Femur (tissue), 1 donor: ENCODE measurements at places on chromosomes 4 and X.

GRCh38 chrX:1134156-1134555, 78.3 kb downstream of the CRLF2 start:
- DNase-seq: no peak

- DNase-seq: no peak
Observed at GRCh38 chrX:39293203-39293602, 491.9 kb downstream of the MID1IP1 start.

DNA sequence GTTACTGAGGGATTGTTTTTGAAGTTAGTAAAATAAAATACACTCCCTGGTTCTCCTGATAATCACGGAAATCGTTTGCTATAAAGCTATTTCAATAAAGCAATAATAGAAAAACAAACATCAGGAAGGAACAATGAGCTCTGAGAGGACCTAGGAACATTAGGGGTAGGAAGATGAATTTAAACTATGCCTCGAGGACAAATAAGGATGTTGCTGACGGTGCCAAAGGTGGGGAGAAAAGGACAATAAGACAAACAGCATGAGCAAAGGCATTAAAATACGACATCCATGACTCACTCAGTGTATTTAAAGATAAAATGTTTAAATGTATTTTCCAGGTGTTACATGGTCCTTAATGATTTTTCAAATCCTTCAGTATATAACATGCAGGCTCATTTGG, 110.3 kb downstream of the MTNR1A start:
- DNase-seq: no peak

GRCh38 chrX:104319346-104319745, 64.6 kb upstream of the ESX1 start:
- DNase-seq: no peak

DNA sequence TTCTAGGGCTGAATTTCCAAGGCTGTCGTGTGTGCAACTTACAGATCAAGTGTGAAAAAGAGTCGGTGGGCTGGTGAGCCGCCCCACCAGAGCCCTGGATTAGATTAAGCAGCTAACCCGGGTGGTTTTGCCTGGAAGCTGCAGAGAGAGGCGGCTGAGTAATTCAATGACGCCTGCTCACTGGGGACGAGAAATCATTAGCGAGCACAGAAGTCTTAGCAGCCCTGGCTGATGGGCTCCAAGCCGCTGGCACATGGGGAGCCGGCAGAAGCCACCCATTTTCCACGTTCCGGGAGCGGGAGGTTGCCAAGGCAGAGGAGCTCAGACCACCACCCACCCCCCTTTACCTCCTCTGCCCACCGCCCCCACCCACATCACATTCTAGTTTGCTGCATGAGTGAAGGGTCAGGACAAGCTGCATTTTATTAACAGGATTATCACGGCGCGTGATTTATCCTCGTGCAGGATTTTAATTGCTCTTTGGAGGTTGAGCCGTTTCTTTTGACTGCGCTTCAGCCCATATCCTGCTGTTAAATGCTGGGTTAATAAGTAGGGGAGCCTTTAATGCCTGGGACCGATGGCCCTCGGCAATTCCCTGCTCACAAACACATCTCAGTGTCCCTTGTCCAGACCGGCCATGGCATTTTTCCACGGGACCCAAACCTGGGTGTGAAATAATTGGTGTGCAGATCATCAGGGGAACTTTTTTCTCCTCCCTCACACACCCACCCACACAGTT, 19.1 kb downstream of the BCOR start:
- no peak for DNase-seq

- DNase-seq: peak; percentile 61
Observed at GRCh38 chr4:8009710-8010511, 70.2 kb upstream of the AFAP1 start.

DNA sequence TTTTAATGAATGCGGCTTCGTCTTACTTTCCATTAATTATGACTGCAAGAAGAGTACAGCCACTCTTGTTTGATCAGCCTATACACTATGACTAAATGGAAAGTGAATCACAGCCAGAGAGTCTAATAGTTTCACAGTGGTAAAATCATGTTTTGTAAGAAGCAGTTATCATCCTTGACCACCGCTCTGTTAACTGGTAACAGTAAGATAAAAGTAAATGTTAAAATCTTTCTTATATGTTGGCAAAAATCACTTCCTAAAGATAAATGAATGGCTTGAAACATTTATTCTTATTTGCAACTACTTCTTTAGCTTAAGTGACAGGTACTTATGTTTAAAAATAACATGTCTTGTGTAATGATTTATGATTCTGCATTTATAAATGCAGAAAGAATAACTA, 13.2 kb downstream of the GALNT7 start:
- DNase-seq: no peak

GRCh38 chr4:146059151-146059550, 116.4 kb upstream of the LSM6 start:
- DNase-seq: no peak

- no peak for DNase-seq
Observed at GRCh38 chr4:65658117-65658516, 12.2 kb downstream of the EPHA5 start.

DNA sequence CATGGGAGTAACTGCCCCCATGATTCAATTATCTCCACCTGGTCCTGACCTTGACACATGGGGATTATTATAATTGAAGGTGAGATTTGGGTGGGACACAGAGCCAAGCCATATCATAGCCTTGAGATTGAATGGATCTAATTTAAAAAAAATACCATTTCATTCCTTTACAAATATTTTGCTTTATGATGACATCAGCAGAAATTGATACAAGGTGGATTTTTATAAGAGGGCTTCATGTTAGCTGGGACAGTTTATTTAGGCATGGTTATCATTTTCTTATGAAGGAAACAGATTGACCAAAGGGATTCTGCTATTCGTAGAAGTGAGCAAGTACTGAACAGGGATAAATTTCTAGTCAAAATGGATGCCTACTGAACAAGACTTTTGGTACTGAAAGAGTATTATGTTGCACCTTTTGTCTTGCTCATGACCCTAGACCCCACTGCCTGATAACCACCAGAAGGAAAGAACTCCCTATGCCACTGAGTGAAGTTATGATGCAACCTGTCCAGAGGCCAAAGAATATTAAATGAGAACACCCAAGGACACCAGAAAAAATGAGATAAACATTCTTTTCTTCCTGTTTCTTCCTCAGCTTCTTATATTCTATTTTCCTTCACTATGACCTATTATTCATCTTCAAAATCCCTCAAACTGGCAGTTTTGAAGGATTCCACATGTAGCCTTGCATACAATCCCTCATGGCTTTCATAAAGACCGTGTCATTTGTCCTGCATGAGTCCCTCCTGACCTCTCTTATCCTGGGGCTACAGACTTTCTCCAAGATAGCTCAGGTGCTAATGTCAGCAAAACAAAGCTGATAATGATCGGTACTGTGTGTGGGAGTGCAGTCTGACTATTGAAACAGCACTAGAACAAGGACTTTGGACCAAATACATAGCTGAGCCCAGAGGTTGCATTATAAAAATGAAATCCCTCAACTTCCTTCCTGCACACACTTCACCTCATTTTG, 118.3 kb downstream of the AFF2 start:
- no peak for DNase-seq

DNA sequence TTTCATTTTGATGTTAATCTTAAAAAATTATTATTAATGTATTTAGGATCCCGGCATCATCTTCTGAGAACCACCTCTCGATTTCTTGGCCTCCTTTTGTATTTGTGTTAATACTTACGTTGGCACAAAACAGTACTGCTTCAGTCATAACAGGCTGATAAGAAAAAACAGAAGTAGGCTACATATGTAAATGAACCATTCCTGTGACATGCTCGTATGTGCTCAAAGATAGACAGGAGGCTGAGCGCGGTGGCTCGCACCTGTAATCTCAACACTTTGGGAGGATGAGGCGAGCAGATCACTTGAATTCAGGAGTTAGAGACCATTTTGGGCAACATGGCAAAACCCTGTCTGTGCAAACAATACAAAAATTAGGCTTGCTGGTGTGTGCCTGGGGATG, 109.4 kb upstream of the H2AZ1 start:
- DNase-seq: no peak

GRCh38 chr4:127400731-127401346, 231.9 kb upstream of the INTU start:
- DNase-seq: peak; percentile 88

DNA sequence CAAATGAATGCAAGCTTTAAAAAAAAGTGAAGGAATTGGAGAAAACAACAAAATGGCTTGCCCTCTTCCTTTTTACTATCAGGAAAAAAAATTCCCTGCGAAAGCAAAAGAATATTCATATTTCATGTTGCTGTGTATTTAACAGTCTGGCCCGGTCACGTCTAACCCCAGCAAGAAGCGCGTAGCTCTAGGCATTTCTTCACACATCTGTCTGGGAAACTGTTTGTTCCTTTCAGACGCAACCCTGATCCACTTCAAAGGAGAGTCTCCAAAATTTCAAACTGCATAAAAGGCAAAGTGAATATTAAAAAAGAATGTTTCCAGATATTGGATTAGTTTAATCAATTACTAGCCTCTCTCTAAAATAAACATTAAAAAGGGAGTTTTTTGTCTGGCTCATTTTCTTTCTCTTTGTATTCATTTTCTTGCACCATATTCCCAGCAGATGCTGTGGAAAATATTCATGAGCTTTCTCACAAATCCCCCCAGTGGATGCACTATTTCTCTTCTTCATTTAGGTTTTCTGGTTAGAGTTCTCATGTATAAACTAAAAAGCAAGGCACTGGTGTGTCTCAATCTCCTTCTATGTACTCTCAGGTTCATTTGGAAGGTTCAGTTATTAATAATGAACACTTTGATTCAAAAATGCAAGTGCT, 145.3 kb downstream of the MID1 start:
- DNase-seq: no peak

- DNase-seq: no peak
Observed at GRCh38 chr4:31039382-31039781, 319.2 kb downstream of the PCDH7 start.

DNA sequence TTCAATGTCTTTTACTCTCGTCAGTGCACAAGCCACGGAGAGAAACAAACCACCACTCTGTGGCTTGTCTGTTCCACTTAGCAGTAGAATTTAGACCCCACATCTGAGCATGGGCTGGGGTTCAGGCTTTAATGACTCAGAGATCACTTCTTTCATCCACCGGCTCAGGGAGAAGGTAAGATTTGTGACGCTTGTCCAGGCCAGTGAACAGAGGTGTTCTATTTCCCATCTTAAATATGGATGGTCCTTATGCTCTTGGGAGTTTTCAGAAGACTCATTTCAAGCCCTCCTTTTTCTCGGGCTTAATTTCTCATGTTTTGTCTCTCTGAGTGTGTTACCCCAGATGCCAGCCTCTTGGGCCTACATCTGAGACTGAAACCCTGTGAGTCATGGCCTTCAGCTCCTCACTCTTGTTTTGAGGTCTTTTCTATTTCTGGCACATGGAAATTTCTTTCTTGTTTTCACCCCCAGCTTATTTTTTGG, 127.4 kb upstream of the SFRP2 start:
- no peak for DNase-seq

DNA sequence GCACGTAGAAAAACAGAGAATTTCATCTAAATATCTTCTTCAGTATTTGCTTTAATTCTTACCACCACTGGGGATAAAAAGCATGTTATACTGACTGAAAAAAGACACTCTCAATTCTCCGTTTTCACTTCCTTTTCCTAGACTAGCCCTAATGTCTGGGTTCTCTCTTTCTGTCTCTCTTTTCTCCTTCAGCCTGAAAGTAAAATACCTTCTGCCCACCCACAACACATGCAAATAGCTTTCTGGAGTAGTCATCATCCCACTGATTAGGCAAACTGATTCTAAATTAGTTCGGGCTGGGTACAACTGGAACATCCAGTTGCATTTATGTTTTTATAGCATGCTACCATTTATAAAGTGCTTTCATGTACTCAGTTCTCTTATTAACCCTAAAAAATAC, 142.4 kb upstream of the ANKRD50 start:
- DNase-seq: no peak

DNA sequence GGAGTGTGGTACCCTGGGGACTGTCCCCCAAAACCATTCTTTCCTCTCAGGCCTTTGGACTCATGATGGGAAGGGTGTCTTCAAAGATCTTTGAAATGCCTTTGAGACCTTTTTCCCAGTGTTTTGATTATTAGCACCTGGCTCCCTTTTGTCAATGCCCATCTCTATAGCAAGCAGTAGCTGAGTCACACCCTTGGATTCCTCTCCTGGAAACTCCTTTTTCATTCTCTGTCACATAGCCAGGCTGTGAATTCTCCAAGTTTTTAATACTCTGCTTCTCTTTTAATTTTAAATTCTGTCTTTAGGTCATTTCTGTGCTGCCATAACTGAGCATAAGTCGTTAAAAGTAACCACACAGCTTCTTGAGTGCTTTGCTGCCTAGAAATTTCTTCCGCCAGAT, 29.7 kb downstream of the IL21 start:
- no peak for DNase-seq

- DNase-seq: peak; percentile 51
Observed at GRCh38 chrX:1178580-1179057, 33.8 kb downstream of the CRLF2 start.

DNA sequence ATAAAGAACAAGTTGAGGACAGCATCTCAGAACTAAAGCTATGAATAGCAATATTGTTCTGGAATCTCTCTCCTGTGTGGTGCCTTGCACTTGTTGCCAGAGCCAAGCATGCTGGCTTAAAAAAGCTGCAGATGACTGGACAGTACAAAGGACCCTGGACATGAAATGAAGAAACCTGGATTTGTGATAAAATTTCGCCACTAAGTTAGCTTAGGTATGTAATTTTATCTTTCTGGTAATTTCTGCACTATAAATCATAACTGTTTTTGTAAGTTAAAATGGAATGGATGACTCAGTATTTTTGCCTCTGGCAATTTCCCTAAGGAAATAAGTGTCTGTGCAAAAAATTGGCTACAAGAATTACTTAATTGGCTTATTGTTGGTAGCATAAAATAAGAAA, 317.2 kb downstream of the CAMK2D start:
- no peak for DNase-seq

GRCh38 chrX:110180928-110181310, 137.0 kb downstream of the AMMECR1 start:
- no peak for DNase-seq

- no peak for DNase-seq
Observed at GRCh38 chrX:68632491-68632890, 15.0 kb upstream of the STARD8 start.

DNA sequence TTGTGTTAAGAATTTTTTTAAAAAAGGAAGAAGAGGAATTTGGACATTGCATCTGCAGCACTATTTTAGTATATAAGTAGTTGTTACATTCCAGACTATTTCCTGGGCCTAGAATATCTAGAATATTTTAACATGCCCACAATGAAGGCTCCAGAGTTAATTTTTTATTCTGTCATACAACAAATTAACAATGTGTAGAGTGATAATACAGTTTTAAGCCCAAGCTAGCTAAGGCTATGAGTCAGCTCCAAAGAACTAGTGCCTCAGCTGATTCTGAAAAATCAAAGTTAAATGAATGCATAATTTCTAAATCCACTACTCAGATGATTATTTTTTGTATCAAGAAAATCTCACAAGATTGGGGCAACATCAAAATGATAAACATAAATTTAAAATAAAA, 231.4 kb downstream of the PRDM5 start:
- DNase-seq: no peak
